ENCODE measurements at places on chromosomes 5 and 9.

DNA sequence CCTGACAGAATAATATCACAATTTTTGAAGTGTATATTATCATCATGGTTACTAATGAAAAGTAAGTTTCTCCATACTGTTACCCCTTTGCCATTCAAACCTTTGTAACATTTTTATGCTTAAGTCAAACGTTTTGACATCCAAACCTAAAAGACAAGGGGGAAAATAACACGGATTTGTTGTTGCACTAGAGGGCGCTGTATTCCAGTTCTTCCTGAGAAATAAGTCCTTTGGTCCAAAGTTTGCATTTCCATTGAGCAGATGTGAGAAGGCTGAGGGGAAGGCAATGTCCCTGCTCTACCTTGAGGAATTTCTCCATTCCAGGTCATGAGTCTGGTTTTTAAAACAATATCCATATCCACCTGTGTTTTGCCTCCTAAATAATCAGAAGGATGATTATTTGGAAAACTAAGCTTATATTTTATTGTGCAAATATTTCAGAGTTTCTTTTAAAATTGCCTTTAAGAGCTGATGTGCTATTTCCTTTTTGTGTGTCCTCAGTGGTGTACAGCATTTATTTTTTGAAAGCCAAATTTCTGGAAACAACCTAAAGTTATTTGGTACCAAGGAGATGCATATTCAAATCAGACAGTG is 9.7 kb downstream of the LECT2 start:
- no peak for DNase-seq

DNA sequence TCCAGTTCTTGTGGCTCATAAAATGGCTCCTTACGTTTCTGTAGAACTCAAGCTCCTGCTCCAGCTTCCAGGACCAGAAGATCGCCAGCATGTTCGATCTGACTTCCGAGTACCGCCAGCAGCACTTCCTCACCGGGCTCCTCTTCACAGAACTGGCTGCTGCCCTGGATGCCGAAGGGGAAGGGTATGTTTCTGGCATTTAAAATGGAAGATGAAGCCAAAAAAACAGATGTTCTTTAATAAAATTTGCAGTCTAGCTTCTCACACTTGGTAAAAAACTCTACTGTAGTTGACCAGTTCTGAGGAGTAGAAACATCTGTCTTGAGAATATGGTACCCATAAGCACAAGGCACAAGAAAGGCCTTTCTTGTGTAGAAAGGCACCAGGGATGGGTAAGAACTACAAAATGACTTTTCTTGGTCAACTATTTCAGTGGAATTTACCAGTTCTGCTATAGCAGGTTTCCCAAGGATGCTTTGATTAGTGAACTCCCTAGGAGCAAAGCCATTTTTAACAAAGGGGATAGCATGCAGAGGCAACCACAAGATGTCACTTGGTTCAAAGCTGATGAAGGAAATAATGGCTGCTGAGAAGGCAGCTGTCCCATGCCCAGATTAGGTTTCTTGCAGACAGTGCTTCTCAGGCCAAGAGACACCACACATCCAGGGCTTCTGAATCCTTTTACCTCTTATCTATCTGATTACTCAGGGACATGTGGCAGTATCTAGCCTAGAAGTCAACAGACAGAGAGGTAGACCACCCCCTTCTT is 192.4 kb downstream of the DOCK8 start:
- no peak for DNase-seq

DNA sequence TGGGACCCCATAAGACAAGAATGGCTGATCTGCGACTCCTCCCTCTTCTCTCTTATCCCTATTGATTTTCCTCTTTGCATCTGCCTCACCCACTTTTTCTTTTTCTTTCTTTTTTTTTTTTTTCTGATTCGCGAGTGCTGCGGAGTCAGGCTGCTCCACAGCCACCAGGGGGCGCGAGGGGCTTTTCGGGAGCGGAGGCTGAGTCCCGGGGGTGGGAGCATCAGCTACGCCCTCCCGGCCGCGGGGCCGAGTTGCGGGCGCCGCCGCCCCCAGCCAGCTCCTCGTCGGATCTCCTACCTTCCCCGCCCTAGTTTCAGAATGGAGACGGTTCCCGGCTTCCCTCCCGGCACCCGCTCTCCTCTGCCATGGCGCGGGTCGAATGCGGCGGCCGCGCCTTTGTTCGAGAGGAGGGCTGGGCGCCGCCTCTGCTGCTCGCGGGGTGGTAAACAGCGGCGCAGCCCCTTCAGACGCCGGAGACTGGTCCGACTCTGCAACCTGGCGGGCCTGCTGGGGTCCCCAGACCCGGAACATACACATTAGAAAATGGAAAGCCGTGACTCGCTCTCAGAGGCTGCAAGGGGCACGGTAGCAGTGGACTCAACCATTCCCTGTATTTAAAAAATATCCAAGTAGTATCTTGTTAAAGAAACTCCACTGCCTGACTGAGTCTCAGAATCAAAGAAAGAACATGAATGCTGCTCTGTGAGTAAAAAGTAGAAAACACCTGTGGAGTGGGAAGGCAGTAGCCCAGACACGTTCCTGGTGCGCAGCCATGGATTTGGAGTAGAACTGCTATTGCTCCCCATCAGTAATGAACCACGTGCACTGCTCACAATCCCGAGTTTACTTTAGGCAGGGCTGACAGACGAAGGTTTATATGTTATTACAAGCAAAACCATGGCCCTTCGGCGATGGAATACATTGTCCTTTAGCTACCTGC is 55.7 kb downstream of the DPYSL3 start:
- peak; percentile 49 for DNase-seq

DNA sequence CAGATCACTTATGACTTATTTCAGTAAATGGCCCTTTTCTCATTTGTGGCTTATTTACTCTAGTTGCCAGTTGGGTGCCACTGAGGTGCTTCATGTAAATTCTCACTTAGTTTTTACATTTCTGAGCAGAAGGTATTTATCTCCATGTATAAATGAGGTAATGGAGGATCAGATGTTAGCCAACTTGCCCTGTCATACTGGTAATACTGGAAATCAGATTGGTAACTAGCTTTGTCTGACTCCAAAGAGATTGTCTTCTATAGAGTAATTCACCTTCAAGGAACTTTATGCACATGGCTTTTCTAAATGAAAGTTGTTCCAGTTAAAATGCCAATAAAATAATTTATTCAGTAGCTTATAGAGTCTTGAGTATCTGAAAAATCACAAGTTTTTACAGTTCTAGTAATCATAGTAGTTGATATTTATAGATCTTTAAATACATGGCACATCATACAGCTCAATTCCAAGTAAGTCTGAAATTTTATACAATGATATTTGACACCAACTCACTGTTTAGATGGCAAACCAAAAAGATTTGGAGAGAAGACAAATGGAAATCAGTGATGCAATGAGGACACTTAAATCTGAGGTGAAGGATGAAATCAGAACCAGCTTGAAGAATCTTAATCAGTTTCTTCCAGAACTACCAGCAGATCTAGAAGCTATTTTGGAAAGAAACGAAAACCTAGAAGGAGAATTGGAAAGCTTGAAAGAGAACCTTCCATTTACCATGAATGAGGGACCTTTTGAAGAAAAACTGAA is 28.8 kb downstream of the RAB14 start:
- no peak for DNase-seq

DNA sequence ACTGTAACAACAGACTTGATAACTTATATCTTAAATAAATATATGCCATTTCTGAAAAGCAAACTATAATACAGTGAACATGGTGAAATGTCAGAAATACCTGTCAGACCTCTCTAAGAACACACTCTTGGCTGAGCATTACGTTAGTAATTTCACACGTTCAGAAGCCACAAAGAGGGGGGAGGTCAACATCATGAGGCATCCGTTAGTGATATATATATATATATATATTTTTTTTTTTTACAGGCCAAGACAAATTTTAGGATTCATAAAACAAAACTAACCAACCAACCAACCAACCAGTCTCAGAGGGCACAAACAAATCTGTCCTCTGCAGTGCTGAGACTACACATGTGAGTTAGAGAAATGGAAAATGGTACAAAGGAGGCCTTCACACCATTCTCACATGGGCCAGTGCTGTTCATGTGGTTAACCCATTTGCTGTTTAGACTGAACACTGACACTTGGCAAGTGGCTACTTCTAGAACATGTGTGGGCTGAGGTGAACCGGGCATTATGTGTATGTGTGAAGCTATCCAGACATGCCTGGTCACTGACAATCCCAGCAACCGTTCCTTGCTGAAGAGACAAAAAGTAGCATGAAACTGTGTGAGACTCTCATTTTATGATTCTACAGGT is 54.5 kb downstream of the ELL2 start:
- DNase-seq, result no peak

GRCh38 chr5:81427566-81427965 is 33.6 kb upstream of the ACOT12 start:
- no peak for DNase-seq

DNA sequence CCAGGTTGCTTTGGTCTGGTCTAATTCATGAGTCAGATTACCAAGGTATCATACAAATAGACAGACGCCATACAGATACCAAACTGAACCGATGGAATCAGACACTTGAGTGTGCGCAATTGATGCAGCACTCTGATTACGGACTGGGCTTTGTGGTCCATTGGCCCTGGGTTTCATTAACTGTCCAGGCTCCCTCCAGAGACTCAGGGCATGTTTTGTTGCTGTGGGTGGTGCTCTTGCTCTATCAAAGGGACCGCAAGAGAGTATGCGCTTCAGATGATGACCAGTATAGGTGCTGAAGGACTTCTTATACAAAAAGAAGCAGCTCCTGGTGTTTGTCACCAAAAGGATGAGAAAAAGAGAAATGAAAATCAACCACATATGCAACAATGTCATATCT is 36.9 kb upstream of the ANKRD55 start:
- no peak for DNase-seq

DNA sequence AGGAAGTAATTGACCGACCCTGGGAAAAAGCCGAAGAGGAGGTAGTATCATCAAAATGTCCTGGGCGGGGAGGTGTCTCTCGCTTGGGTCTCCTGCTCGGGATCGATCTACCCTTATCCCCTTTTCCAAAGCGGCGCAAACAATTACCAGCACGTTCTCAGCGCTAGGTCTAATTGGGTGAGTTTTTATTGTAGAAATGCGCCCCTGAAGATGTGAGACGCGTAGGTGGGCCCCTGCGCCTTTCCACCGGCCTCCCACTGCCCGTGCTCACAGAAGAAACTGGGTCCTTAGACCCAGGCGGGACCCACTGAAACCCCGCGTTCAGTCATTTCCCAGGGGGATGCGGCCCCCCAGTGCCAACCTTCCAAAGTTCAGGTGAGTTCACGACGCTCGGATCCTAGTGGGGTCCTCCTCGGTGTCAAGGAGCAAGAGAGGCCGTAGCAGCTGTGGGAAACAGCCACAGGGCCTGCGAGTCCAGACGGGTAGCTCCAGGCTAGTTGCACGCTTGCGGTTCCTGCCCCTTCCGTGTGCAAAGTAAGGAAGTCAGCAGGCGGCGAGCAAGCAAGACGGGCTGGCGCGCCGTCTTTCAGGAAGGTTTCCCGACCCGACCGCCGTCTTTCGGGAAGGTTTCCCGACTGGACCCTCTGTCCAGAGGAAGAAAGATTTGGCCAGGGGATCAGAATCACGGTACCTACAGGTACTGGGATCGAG is 1.5 kb downstream of the SMIM32 start:
- no peak for DNase-seq

GRCh38 chr5:179313849-179314521 is 31.3 kb downstream of the ADAMTS2 start:
- no peak for DNase-seq

- DNase-seq, result no peak
Observed at GRCh38 chr5:32709750-32710549, 1.2 kb upstream of the NPR3 start.

- DNase-seq, result no peak
Observed at GRCh38 chr5:173764332-173765028, 123.7 kb upstream of the CPEB4 start.

GRCh38 chr9:36056896-36057295 is 20.2 kb downstream of the RECK start:
- no peak for DNase-seq

DNA sequence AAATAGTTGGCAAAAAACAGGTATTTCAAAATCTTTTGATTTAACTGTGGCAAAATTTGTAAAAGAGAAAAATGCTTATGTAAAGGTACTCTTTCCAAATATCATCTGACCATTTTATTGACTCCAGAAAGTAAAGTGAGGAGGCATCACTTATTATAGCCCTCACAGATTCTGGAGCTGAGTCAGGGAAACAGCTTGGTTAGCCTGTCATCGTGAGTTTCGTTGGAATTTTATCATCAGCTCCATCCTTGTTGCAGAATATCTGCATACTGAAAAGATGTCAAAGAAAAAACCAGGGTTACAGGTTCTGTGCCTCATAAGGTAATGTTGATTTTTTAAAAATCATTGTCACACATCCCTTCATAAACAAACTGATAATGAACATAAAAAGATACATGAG is 74.8 kb downstream of the CDH6 start:
- DNase-seq, result no peak

- DNase-seq, result no peak
Observed at GRCh38 chr9:120655005-120655622, 59.2 kb downstream of the MEGF9 start.

- no peak for DNase-seq
Observed at GRCh38 chr5:32935283-32935682, 224.2 kb downstream of the NPR3 start.

GRCh38 chr9:133004091-133004998 is 25.9 kb downstream of the GFI1B start:
- DNase-seq, result no peak

GRCh38 chr5:134525683-134526482 is 413 bp downstream of the JADE2 start:
- DNase-seq, result peak; percentile 33

DNA sequence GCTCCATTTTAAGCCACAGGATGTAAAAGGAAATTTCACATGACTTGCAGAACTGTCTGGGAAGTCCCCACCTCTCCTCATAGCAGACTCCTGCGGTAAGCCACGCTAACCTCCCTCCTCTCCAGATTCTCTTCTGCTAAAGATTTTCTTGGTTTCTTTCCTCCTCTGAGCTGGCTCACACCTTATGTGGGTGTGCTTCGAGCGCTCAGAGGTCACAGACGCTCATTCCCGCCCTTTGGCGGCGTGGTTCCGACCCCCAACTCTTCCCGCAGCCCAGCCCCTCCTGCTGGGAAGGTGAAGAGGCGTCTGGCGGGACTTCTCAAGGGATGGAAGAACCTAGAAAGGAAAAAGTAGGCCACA is 32.9 kb upstream of the CDK20 start:
- peak; percentile 5 for DNase-seq

DNA sequence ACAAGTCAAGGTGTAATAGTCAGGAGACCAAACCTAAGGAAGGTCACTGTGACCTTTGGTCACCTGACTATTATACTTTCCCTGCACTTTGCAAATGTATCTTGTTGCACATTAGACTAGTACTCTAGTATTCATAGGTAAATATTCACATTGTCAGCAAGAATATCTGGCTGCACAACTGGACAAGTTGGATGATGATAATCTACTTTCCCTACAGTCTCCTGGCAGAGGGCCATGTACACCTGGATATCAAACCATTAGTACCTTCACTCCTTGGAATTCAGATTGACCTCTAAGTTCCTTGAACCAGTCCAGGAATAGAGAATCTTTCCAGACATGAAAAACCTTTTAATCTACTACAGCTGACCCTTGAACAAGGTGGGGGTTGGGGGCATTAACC is 344.8 kb downstream of the DEPDC1B start:
- no peak for DNase-seq

- no peak for DNase-seq
Observed at GRCh38 chr5:147072622-147073021, 162.2 kb upstream of the STK32A start.

Data from stimulated activated CD4-positive, alpha-beta T cell treated with anti-CD3 and anti-CD28 coated beads, TNF-alpha, amount 100 ng/mL, for 4 hours (primary cell).